Activated naive CD4-positive, alpha-beta T cell treated with anti-CD3 and anti-CD28 coated beads for 36 hours (primary cell): ENCODE measurements at places on chromosomes 7 and 10.
A peak's percentile ranks its signal among the peaks of the same experiment; 100 is the strongest.

GRCh38 chr10:11729790-11730315 is 12.3 kb upstream of the ECHDC3 start:
- no peak for DNase-seq

DNA sequence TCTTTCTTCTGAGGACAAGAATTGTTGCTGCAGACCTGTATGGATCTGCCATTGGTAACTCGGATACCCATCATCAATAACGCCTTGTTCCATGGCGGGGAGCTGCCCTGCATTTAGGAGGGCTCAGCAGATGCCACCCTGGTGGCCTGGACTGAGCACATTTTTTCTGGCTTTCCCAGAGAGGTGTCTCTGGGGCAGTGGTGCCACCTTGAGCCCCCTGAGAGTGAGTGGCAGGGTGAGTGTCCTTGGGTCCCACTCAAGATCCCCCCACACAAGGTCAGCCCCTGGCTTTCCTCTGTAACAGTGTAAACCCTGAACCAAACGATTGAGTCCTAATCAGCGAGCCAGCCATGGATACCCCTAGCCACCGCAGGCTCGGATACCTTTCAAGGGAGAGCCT is 258.6 kb downstream of the GLRX3 start:
- DNase-seq, result no peak

GRCh38 chr7:40866601-40867000 is 731.8 kb downstream of the SUGCT start:
- DNase-seq, result no peak

DNA sequence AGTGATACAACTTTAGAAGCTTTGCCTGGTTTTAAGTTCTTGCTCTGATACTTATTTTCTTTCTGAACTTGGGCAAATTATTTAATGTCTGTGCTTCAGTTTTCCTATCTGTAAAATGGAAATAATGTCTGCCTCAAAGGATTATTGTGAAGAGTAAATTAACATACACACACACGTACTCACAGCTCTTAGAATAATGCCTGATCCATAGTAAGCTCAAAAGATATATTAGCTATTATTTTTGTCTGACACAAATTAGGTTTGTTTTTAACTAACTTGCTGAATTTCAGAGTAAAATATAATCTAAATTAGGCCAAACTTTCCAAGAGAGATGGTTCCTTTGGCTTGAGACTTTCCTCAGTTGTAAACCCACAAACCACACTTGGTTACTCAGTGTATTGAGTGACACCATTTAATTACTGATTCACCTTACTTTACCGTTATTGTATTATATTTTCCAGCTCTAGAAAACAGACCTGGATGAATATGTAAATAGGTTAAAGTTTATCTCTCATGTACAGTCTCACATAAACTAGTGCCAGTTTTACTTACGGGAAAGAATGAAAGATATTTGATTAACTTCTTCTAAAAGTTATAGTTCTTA is 50.4 kb downstream of the VTI1A start:
- DNase-seq, result no peak

GRCh38 chr7:108114117-108114841 is 15.9 kb downstream of the LAMB4 start:
- peak; percentile 27 for DNase-seq

DNA sequence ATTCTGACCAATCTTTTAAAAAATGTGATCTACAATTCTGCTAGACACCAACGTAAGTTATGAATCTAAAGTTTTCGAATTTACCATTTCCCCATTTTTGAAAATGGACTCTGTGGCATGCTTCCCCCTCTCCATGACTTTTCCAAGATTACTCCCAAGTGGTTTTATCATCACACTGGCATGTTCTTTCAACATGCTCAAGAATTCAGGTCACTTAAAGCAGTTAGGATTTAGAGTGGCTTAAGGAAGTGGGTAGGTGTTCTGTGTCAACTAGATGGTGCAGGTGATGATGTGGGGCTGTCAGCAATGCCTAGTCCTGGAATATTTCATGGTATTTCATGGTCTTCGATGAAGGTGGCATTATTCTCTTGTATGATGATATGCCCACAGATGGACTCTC is 164.0 kb upstream of the ASAH2 start:
- no peak for DNase-seq

- DNase-seq, result no peak
Measured at GRCh38 chr10:32985341-32985764, 27.3 kb upstream of the ITGB1 start.

GRCh38 chr10:70905071-70906021 is 17.0 kb upstream of the PCBD1 start:
- DNase-seq, result no peak

DNA sequence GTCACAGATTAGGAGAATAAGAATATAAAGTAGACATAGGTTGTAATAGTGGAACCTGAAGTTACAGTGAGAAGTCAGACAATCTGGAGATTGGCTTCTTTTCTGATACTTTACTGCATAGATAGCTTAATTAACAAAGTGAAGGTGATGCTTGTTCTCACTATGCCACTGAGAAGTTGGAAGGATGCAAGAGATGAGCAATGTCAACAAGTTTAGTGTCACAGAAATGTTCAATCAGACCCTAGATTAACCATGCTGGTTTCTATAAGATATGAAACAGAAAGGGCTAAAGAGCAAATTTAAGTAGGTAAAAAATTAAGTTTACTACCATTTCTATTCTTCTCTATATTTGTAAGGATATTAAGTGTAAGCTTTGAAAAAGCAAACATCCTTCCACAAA is 838.6 kb upstream of the SORCS1 start:
- no peak for DNase-seq

- DNase-seq, result no peak
Measured at GRCh38 chr7:132075515-132075914, 500.8 kb downstream of the PLXNA4 start.
